ENCODE measurements at places on chromosomes 3 and 15.

DNA sequence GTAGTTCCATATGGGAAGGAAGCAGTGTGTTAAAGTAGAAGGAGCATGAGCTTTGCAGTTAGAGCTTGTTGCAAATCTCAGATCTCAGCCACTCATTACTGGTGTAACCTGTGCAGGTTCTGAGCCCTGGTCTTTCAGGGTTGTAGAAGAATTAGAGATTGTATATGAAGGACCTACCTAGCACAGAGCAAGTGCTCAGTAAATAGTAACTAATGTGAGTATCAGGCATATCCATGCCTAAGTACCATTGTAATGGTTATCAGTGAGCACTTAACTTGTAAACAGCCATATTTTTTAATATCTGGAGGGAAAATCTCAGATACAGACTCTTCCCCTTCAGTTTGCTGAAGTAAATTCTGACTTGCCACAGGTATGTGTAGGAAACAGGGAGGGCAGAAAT is 59.3 kb downstream of the MAP6D1 start:
- DNase-seq: no peak

GRCh38 chr3:64801856-64802255 is 114.1 kb upstream of the ADAMTS9 start:
- no peak for DNase-seq

GRCh38 chr3:184559336-184559735 is 2.2 kb upstream of the EPHB3 start:
- DNase-seq: no peak

DNA sequence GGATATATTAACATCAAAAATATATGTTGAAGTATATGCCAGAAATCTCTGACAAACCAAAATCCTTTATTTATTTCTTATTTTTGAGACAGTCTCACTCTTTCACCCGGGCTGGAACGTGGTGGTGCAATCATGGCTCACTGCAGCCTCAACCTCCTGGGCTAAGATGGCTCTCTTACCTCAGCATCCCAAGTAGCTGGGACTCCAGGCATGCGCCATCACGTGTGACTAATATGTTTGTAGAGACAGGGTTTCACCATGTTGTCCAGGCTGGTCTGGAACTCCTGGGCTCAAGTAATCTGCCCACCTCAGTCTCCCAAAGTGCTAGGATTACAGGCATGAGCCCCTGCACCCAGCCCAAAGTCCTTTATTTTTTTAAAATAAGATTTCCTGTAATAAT is 11.9 kb downstream of the FAIM start:
- DNase-seq: no peak

GRCh38 chr3:37620071-37620635 is 241.5 kb upstream of the CTDSPL start:
- DNase-seq: no peak

DNA sequence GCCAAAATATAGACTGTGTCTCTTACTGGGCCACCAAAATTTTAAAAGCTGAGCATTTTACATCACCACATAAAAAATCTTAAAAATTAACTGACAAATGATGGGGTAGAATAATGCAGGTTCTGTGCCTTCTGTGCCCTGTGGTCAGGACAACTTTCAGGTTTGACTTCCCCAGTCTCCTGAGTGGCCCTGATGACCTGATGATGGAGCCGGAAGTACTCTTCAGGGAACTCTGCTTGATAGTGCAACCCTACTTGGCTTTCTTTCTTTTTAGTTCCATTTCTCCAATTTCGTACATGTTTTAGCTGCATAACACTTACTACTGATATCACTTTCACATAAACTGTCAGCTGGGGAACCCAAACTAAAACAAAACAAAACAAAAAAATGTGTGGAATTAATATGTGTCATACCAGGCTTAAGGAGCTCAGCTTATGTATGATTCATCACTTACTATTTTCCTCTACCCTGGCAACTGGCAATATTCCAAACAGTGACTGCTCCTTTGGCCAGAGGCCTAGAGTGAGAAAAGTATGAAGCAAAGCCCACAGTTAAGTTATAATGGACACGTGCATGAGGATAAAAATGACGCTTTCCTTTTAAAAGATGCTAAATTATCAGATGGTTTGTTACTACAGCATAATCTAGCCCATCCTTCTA is 194.3 kb downstream of the BCHE start:
- DNase-seq: no peak

GRCh38 chr15:22850055-22850454 is 11.6 kb downstream of the NIPA2 start:
- DNase-seq: no peak

GRCh38 chr3:177474652-177475355 is 277.5 kb upstream of the TBL1XR1 start:
- DNase-seq: no peak

Measured in stimulated activated CD8-positive, alpha-beta memory T cell treated with anti-CD3 and anti-CD28 coated beads, Interleukin-15, amount 100 ng/mL, for 24 hours (primary cell).